Activated CD4-positive, alpha-beta T cell treated with anti-CD3 and anti-CD28 coated beads, Interleukin-2, amount 50 U/mL, for 4 hours (primary cell): ENCODE measurements at places on chromosomes 12 and 14.

DNA sequence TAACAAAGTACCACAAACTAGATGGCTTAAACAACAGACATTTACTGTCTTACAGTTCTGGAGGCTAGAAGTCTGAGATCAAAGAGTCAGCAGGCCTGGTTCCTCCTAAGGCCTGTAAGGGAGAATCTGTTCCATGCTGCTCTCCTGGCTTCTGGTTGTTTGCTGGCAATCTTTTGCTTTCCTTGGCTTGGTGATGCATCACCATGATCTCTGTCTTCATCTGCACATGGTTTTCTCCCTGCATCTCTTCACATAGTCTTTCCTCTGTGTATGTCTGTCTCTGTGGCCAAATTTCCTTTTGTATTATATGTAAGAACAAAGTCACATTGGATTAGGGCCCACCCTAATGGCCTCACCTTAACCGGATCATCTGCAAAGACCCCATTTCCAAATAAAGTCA, 168.5 kb downstream of the CAPZA3 start:
- no peak for DNase-seq

DNA sequence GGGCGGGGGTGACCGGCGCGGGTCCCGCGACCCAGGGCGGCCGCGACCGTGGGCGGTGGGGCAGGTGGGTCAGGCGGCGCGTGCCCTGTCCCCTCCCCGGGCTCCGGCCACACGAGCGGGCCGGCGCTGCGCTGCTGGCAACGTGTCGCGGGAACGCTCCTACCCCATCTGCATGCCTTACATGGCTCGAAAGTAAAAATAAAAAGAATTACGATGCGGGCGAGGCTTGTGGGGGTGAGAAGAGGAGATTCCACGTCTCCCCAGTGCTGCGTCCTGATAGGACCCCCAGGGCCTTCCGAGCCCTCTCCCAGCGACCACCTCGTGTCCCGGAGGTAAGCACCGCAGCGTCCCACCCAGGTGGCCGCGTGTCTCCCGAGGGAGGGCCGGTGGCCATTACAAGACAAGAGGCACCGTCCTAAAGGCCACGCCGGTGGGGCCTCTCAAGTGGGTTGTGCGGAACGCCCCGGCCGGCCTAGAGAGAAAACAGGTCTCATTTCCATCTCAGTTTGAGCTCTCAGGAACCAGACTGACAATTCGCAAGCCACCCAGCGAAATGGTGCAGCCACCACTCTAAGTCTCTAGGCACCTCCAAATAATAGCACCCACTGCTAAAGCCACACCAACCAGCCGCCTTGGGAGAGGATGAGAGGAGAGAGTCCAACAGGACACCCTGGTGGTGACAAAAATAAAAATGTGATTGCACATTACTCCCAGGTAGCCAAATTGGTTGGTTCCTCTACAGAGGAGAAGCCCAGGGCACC, 612 bp upstream of the FOXN3 start:
- DNase-seq = peak; percentile 54

DNA sequence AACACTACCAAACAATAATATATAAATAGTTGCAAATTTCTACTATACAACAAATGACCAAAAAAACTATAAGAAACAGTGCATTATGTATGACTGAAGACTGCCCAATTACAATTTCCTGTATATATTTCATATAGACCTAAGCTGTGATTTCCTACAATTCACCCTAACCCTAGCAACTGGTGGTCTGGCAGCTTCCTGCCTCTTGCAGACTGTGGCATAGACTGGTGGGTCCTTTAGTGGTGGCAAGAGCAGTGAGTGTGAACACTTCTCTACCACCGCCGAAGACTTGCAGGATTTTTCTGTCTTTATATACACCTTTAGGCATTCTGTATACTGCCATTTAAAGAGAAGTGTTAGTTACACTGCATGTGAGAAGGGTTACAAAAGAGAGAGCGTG, 43.6 kb upstream of the CMAS start:
- no peak for DNase-seq

DNA sequence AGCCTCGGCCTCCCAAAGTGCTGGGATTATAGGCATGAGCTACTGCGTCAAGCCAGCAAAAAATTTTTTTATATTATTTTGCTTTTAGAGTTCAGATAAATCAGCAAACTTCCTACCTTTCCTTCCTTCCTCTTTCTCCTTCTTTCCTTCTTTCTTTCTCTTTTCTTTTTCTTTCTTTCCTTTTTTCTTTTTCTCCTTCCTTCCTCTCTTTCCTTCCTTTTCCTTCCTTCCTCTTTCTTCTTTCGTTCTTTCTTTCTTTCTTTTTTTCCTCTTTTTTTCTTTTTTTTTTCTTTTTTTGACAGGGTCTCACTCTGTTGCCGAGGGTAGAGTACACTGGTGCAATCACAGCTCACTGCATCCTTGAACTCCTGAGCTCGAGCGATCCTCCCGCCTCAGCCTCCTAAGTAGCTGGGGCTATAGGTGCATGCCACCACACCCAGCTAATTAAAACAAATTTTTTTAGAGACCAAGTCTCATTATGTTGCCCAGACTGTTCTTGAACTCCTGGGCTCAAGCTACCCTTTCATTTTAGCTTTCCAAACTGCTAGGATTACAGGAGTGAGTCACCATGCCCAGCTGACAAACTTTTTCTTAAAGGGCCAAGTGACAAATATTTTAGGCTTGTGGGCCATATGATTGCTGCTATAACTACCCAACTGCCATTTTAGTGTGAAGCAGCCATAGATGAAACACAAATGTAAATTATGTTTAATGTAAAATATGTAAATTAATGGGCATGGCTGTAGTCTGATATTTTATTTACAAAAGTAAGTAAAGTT, 7.1 kb upstream of the WASHC4 start:
- DNase-seq = no peak

GRCh38 chr14:36941783-36942521, 230.5 kb downstream of the SLC25A21 start:
- DNase-seq = peak; percentile 19
